ENCODE measurements at places on chromosomes 3 and 15.

DNA sequence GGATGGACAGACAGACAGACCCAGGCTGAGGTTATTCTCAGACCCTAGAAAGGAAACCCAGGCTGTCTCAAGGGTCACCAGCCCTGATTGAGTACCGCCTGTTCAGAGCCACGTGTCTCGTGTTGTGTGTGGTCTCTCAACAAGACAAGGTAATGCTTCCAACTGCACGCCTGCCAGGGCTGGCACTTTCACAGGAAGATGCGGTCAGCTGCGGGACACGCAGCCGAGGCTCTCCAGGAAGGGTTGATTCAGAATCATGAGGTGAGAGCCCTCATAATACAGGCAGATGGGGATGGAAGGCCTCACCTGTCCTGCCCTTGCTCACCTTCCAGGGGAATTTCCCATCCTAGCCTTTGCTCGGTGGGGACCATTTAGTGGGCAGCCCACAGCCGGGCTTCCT is 81.4 kb downstream of the TOP2B start:
- no peak for DNase-seq

- DNase-seq: no peak
These were observed 78.0 kb upstream of the SNRPA1 start for GRCh38 chr15:101372960-101373525.

GRCh38 chr3:69197455-69197854 is 75.1 kb upstream of the LMOD3 start:
- no peak for DNase-seq

- DNase-seq: no peak
These were observed 389.5 kb downstream of the LRTM1 start for GRCh38 chr3:54538346-54538745.

DNA sequence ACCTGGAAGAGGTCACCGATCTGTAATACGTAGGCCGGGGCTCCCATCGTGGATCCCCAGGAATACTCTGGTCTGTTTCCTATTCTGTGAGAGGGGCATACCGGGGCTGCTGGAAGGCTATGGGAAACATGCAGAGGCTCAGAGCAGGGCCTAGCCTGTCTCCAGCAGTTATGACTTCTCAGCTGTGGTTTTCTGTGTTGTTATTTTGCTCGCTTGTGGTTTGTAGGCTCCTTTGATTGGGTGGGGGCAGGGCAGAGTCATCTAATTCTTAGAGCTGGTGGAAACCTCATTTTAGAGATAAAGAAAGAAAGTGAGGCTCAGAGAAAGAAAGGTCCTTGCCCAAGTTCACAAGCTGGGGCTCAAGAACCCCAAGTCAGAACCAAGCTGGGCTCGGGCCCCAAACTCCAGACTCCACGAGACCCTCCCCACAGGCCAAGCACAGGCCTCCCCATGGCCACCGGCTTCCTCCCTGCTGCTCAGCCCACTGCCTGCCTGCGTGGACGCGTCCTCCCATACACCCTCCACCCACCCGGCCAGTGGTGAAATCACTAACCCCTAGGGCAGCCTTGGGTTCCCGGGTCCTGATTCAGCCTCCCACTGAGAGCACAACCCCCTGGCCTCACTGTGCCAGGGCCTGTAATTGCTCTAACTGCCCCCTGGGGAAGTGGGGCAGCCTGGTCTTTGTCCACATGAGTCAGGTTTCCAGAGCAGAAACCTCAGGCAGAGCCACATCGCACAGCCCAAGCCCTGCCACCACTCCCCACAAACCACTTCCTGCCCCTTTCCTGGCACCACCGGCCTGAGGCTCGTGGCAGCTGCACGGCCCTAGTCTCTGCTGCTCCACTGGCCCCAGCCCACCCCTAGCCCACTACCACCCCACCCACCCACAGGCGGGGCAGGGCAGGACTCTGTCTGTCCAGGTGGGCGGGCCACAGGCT is 270.8 kb downstream of the UACA start:
- no peak for DNase-seq

GRCh38 chr15:90817117-90818057 is 51.0 kb upstream of the FURIN start:
- no peak for DNase-seq

DNA sequence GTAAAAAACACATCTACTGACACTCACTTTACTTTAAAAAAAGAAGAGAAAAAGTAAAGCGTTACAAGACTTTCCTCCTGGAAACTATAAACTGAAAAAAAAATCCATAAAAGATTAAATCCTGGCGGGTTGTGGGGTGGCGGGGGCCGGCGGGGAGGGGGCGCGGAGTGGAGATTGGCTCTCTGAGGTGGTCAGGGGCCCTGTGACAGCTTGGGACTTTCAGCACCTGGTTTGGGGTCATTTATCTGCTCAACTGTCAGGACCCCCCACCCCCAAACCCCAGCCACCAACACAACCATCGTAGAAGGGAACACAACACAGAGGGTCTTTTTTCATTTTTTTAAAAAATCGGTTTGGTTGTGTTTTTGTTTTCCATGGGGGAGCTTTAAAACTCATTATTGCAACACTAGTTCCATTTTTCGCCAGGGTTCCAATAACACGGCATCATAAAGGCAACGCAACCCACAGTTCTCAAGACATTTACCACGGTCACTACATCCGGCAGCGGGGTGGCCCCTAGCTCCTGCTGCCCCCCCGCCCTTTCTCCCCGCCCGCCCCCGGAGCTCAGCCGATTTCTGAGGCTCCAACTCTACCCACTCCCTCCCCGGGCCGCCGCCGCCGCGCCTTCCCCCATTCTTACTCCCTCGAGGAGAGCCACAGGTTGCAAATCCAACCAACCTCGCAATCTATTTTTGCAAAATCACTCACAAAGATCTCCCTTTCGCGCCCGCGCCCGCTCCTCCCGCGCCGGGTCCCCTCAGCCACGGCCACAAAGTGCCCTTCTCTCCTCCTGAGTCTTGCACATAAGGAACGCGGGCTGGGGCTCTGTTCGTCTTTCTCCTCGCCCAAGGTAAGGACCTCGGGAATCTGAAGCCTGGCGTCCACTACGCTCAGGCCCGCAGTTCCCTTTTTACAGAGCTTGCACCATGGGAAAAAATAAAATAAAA is 1.8 kb downstream of the BCL6 start:
- peak; percentile 60 for DNase-seq

DNA sequence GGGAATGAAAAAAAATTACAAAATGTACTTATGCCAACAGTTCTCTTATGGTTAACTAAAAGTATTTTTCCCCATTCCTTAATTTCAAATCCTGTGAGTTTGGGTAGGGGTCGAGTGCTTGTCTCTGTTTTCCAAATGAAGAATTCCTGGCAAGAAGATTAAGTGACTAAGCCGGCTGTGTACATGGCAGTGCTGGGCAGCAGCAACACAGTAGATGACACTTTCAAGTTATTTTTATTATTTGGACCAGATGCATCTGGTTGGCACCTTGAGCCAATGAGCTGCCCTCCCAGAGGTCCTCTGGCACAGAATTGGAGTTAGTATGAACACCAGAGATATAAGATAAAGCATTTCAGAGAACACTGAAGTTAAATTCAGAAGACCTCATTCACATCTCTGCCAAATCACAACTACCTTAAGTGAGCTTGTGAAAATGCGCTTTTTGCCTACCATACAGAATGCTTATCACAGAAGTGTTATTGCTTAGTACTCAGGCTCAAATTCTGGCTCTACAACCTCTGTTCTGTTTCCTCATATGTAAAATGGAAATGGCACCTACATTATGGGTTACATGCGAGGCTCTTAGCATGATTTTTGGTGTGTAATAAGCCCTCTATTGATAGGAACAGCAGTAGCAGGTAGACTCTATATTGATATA is 256.9 kb downstream of the UBE2E2 start:
- no peak for DNase-seq

- no peak for DNase-seq
These were observed 51.1 kb upstream of the UMPS start for GRCh38 chr3:124679048-124679638.

- peak; percentile 67 for DNase-seq
These were observed 54.7 kb downstream of the ETV5 start for GRCh38 chr3:186053954-186054791.

DNA sequence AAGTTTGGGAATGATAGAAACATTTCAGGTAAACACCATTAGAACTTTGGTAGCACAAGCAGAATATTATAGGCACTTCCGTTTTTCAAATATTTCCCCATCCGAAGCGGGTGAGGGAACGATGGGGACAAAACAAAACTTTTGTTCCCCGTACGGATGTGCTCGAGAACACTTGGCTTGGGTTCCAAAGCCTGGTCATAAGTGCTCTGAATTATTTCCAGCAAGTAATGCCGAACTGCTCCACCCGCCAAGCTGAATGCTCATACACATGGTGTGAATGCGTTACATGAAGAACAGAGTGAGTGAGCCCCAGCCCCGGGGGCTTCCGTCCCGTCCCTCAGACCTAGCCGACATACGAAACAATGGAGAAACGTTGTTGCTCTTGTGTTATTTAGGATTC is 438.2 kb upstream of the ARRDC4 start:
- DNase-seq: no peak

DNA sequence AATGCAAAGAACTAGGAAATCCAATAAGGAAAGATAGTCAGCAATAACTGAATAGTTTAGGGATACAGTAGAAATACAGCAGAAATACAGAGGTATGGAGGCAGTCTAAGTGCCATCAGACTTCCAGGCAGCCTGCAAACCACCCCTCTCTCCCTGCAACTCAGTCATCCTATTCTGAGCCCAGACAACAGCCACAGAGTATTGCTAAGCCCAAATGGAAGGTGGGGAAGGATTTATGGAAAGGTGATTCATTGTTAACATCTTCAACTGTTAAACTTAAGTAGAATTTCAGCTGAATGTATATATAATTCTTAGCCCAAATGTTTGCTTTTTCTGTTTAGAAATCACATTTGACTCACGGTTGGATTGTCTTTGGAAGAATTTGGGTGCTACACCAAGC is 300.4 kb downstream of the RBMS3 start:
- DNase-seq: no peak

- DNase-seq: no peak
These were observed 526 bp downstream of the GPD1L start for GRCh38 chr3:32106929-32107362.

GRCh38 chr3:106829206-106829605 is 548.0 kb upstream of the CCDC54 start:
- DNase-seq: no peak

GRCh38 chr3:10518506-10519150 is 13.2 kb upstream of the ATP2B2 start:
- DNase-seq: no peak

DNA sequence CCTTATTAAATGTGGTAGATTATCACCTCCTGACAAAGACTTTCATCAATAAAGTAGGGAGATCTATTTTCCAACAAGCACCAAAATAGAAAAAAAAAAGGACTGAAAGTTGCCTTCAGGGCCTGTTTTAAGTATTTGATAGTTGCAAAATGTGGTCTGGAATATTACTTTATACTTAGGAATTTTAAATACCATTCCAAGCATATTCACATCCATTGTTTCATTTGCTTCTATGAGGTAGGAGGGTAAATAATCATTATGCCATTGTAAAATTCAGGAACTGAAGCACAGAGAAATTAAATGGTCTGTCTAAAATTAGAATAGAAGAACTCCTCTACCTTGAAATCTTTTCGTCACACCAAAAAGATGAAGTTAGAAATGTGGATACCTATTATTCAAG is 110.0 kb downstream of the TMCC1 start:
- DNase-seq: no peak

DNA sequence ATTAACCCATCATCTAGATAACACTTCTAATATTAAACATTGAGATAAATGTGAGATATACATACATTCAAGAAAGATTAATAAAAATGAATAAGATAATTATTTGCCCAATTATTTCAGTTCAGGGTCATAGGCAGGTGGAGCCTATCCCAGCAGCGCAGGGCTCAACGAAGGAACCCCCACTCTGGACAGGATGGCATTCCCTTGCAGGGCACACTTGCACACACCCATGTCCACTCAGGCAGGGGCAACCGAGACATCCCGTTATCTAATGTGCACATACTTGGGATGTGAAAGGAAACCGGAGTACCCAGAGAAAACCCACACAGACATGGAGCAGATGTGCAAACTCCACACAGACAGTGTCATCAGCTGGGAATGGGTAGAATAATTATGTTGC is 175.4 kb upstream of the CMC1 start:
- DNase-seq: no peak

DNA sequence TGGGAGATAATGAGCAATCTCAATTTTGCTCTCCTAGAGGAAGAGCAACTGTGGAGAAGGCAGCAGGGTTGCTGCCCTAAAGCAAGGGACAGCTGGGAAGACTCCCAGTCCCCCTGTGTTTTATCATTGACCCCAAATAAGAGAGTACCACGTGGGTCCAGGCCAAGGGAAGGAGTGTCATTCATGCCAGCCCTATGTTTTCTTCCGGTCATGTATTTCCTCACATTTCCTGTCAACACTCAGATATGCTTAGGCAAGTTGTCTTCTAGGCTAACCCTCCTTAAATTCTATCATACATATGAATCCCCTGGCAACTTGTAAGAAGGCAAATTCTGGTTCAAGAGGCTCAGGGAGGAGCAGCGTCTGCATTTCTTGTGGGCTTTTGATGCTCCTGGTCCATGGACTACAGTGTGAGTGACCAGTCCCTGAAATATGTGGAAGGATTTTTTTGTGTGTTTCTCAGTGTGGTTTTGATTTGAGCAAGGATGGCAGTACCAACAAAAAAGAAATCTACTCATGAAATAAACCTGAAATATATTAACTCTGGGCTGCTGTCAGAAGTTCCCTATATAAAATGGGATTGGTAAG is 31.9 kb upstream of the RPP14 start:
- DNase-seq: no peak

GRCh38 chr3:66415867-66416428 is 84.9 kb downstream of the LRIG1 start:
- DNase-seq: no peak

- no peak for DNase-seq
These were observed 394.1 kb upstream of the NECTIN3 start for GRCh38 chr3:110677506-110677905.

DNA sequence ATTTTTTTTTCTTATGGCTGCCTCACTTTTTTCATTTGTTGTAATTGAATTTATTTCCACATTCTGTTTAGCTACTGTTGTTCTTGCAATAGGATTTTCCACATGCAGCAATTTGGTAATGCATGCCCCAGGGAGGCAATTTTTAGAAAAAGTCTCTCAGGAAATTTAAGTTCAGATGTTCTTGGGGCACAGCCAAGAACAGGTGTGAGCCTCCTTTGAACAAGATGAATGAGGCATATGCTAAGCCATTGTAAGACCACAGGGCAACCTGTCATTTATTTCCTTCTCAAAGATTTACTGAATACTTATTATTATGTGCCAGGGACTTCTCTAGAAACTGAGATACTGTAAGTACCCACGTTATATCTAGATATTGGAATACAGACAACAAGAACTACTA is 549.5 kb downstream of the DIPK2A start:
- peak; percentile 31 for DNase-seq

- no peak for DNase-seq
These were observed 136.1 kb upstream of the TOPAZ1 start for GRCh38 chr3:44105571-44105970.

DNA sequence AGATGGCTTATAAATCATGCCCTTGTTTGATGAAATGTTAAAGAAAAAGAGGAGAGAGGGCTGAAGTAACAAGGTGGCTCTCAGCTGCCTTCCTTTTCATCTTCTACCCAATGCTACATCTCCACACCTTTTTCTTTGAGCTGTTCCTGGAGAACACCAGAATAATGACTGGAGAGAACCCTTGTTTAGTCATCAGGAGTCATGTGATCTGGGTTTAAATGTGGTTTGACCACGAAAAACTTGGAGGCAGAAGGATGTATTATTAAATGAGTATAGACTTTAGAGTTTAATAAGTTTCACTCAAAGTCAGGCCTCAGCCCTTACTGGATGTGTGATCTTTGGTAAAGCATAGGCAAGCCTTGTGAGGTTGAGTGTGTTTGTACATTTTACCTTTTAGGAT is 230.3 kb upstream of the TBL1XR1 start:
- DNase-seq: no peak

All from NCI-H1105 (cell line).